ENCODE measurements at places on chromosomes 1 and 21. TPM values are rescaled to one million over a fixed set of nuclear protein-coding genes. Genes with fewer than 3 reads are reported as not detected.

NCDN gene
- 38.6 TPM for total RNA-seq

SPRR1A gene
- total RNA-seq, result not detected

CR1L gene
- total RNA-seq, result not detected

TAS1R1 gene
- not detected for total RNA-seq

CFHR3 gene
- not detected for total RNA-seq

THBS3 gene
- 9.2 TPM for total RNA-seq

ARPC5 gene
- 56.2 TPM for total RNA-seq

ARTN gene
- under 0.01 TPM for total RNA-seq

SWT1 gene
- 4.1 TPM for total RNA-seq

GPBP1L1 gene
- 90.9 TPM for total RNA-seq

SLC44A5 gene
- total RNA-seq, result not detected

TACSTD2 gene
- total RNA-seq, result under 0.01 TPM

ATP1A2 gene
- total RNA-seq, result not detected

NTMT2 gene
- not detected for total RNA-seq

MRAP gene
- not detected for total RNA-seq

KCNN3 gene
- total RNA-seq, result under 0.01 TPM

CNIH3 gene
- 62.4 TPM for total RNA-seq

HPDL gene
- 3.7 TPM for total RNA-seq

HMCN1 gene
- 15.4 TPM for total RNA-seq

CHRM3 gene
- total RNA-seq, result not detected

CNR2 gene
- total RNA-seq, result not detected

S100A3 gene
- total RNA-seq, result 22.0 TPM

ADGRL4 gene
- total RNA-seq, result 37.3 TPM

SORT1 gene
- 1.2 TPM for total RNA-seq

ANKRD34A gene
- total RNA-seq, result 2.0 TPM

NHLH1 gene
- 0.20 TPM for total RNA-seq

TAF13 gene
- total RNA-seq, result 44.6 TPM

FTCD gene
- 0.37 TPM for total RNA-seq

JAM2 gene
- total RNA-seq, result 0.37 TPM

BRDT gene
- total RNA-seq, result not detected

EXTL1 gene
- under 0.01 TPM for total RNA-seq

OR2L2 gene
- total RNA-seq, result under 0.01 TPM

BACE2 gene
- total RNA-seq, result 16.4 TPM

ANXA9 gene
- total RNA-seq, result 0.37 TPM

TSPAN2 gene
- total RNA-seq, result not detected

RSPH1 gene
- total RNA-seq, result not detected

HMGCS2 gene
- total RNA-seq, result not detected

MYOG gene
- total RNA-seq, result not detected

ATP1A1 gene
- total RNA-seq, result 117 TPM

FCRLA gene
- total RNA-seq, result 1.8 TPM

CLIC6 gene
- total RNA-seq, result 0.73 TPM

PRMT6 gene
- 28.2 TPM for total RNA-seq

CSF3R gene
- not detected for total RNA-seq

CELSR2 gene
- total RNA-seq, result under 0.01 TPM

CRYBG2 gene
- not detected for total RNA-seq

CDK18 gene
- total RNA-seq, result under 0.01 TPM

GJC2 gene
- 1.8 TPM for total RNA-seq

F5 gene
- not detected for total RNA-seq

LELP1 gene
- not detected for total RNA-seq

HSPA6 gene
- total RNA-seq, result under 0.01 TPM

AKT3 gene
- total RNA-seq, result 35.8 TPM

OPTC gene
- not detected for total RNA-seq

TGFB2 gene
- total RNA-seq, result 0.78 TPM

C1QTNF12 gene
- total RNA-seq, result 1.8 TPM

GJB3 gene
- under 0.01 TPM for total RNA-seq

ZSWIM5 gene
- 0.20 TPM for total RNA-seq

RGS8 gene
- not detected for total RNA-seq

SLAMF8 gene
- not detected for total RNA-seq

PRKAA2 gene
- 0.73 TPM for total RNA-seq

BMP8A gene
- not detected for total RNA-seq
